ENCODE measurements at places on chromosomes 5 and 9. TPM values are rescaled to one million over a fixed set of nuclear protein-coding genes. Genes with fewer than 3 reads are reported as not detected.

GRCh38 chr5:168624850-168625364 is 45.7 kb upstream of the PANK3 start:
- no peaks in the 10 kb centered on the region for H3K4me1 ChIP-seq
- peaks cover 2% of the 10 kb centered on the region for H3K27me3 ChIP-seq
- H3K36me3 ChIP-seq: no peaks in the 10 kb centered on the region
- DNase-seq: no peak
- H3K4me3 ChIP-seq: no peak overlapping the region
- H3K27ac ChIP-seq: no peak overlapping the region

GRCh38 chr9:78542491-78543181 is 245.7 kb downstream of the PSAT1 start:
- H3K36me3 ChIP-seq: no peaks in the 10 kb centered on the region
- no peak overlapping the region for H3K4me3 ChIP-seq
- no peak for DNase-seq

Gene TUSC1
- 0.18 TPM for total RNA-seq

DNA sequence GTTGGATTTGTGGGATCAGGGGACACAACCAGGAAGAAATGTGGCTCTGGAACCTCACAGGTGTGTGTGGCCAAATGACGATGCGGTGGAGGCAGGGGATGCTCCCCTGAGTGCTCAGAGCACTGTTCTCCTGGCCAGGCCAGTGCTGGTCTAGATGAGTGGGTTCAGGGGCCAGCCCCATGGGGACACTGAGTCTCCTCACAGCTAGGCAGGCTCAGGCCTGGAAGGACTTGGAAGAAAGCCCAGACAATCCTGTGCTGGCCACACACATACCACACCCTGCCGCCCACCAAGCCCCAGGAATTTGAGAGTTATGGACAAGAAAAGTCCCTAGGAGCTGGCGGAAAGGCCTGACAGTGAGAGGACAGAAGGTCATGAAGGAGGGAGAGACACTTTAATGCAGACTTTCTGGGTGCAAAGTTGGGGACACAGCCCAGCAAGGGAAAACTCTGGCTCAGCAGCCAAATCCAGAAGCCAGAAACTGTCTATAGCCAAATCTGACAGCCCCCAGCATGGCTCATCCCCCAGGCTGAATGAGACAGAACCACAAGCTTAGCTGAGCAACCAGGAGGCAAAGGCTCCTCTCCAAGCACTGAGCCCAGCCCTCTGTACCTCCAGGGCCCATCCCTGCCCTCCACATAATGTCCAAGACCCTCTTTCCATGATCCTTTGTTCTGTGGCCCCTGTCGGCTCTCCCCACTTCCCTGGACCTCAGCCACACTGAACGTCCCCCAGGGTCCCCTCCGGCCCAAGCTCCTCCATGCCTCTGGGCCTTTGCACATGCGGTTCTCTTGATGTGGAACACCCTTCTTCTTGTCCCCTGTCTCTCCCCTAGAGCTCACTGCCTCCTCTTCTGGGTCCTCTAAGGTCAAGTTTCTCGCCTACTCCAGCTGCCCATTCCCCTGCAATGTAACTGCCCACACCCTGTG is 22.4 kb downstream of the LHX6 start:
- no peak for DNase-seq
- no peaks in the 10 kb centered on the region for H3K36me3 ChIP-seq
- no peak overlapping the region for H3K4me3 ChIP-seq
- no peaks in the 10 kb centered on the region for H3K27me3 ChIP-seq
- no peaks in the 10 kb centered on the region for H3K4me1 ChIP-seq

DNA sequence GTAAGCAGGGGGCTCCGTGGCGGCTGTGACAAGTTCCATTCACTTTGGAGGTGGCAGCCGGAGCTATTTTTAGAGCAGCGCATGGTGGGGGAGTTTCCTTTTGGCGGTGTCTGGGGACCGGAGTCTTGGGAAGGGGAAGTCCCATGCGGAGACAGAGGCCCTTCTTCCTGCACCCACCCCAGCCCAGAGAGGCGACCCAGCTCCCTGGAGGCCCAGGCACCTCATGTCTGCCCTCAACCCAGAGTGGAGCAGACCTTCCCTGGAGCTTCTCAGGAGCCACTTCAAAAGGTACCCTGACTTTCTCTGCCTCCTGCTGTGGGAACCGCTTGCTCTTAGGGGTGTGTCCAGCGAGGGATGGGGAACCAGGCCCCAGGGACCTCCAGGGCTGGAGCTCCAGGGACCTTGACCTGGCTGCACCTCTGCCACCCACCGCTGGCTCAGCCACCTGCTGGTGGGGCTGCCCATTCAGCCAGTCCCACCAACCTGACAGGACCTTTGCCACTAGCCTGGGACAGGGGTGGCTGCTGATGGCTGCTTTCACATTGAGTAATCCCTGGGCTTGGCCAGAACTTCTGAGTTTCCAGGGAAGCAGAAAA is 34.1 kb downstream of the NEK6 start:
- DNase-seq: peak; percentile 40
- H3K4me3 ChIP-seq: no peak overlapping the region
- no peak overlapping the region for H3K27ac ChIP-seq
- peaks cover 83% of the 10 kb centered on the region for H3K4me1 ChIP-seq
- H3K27me3 ChIP-seq: no peaks in the 10 kb centered on the region
- no peaks in the 10 kb centered on the region for H3K36me3 ChIP-seq

- H3K27me3 ChIP-seq: no peaks in the 10 kb centered on the region
- H3K36me3 ChIP-seq: no peaks in the 10 kb centered on the region
- no peak overlapping the region for H3K4me3 ChIP-seq
Observed at GRCh38 chr5:138461343-138462125, 3.7 kb upstream of the EGR1 start.

DNA sequence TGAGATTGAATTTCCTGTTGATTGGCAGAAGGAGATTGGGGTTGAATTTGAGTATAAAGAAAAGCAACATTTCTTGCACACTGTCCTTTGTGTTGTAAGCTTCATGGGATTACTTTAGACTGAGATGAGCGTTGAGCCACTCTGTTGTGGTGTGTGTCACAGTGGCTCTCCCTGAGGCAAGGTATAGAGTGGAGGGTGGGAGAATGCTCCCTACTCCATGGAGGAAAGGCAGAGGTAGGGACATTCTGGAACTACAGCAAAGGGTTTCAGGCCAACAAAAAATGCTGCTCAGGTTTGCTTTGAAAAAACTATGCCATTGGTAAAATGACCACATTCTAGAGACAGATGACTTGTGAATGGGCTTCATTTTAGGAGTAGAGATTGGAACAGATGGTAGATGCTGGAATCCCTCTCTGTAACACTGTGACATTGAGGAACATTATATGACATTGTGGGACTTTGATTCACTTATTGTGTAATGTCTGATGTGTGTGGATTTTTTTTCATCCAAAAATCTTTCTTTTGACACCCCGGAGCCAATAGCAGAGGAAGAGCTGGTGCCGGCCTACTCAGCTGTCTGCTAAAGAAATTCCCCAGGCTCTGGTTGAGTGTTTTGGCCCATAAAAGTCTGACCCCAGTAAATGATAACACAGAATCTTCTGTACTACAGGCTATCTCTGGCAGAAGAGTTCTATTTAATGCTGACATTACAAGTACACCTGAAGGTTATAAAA is 6.2 kb upstream of the CEP120 start:
- no peak overlapping the region for H3K4me3 ChIP-seq
- H3K4me1 ChIP-seq: no peaks in the 10 kb centered on the region
- no peak overlapping the region for H3K27ac ChIP-seq
- no peaks in the 10 kb centered on the region for H3K36me3 ChIP-seq
- DNase-seq: no peak
- peaks cover 2% of the 10 kb centered on the region for H3K27me3 ChIP-seq

DNA sequence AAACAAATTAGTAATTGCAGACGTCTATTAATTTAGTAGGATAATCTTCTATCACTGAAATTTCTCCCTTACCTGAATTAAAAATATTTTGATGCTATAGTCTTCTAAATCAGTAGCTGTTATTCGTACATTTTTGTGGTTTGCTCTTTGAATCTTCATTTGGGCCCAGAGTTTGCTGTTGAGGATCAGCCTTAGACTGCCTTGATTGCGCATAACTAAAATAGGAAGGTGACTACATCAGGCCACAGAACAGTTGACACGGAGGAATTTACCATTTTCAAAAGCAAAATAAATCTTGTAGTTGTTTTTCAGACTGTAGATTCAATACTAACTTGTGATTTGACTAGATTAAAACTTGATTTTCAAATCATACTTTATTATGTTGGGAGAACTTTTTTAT is 11.8 kb upstream of the NADK2 start:
- DNase-seq: no peak
- no peaks in the 10 kb centered on the region for H3K27me3 ChIP-seq
- H3K27ac ChIP-seq: no peak overlapping the region
- no peaks in the 10 kb centered on the region for H3K36me3 ChIP-seq

Gene ITK
- total RNA-seq: 186 TPM

GRCh38 chr9:5269249-5269715 is 35.2 kb downstream of the RLN2 start:
- H3K27ac ChIP-seq: no peak overlapping the region
- H3K4me1 ChIP-seq: no peaks in the 10 kb centered on the region
- H3K36me3 ChIP-seq: no peaks in the 10 kb centered on the region
- no peak for DNase-seq

DNA sequence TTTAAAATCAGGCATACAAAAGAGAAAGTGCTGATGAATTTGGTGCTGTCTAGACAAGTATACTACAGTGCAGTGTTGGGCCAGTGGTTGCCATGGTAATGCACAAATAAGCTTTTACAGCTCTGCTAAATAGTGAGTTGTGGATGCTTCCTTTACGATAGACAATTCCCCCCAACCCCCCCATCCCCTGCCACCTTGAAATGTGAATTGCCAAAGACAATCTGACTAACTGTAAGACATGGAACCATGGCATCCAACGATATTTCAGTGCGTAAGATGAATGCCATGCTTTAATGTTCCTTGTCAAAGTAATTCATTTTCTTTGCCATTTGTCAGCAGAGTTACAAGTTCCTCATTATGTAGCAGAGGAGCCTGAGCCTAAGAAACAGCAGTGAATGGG is 91.5 kb upstream of the NREP start:
- no peaks in the 10 kb centered on the region for H3K27me3 ChIP-seq
- no peak overlapping the region for H3K4me3 ChIP-seq
- no peaks in the 10 kb centered on the region for H3K36me3 ChIP-seq
- DNase-seq: no peak
- no peaks in the 10 kb centered on the region for H3K4me1 ChIP-seq

Gene RNF183
- total RNA-seq: not detected

Gene CFAP77
- not detected for total RNA-seq

DNA sequence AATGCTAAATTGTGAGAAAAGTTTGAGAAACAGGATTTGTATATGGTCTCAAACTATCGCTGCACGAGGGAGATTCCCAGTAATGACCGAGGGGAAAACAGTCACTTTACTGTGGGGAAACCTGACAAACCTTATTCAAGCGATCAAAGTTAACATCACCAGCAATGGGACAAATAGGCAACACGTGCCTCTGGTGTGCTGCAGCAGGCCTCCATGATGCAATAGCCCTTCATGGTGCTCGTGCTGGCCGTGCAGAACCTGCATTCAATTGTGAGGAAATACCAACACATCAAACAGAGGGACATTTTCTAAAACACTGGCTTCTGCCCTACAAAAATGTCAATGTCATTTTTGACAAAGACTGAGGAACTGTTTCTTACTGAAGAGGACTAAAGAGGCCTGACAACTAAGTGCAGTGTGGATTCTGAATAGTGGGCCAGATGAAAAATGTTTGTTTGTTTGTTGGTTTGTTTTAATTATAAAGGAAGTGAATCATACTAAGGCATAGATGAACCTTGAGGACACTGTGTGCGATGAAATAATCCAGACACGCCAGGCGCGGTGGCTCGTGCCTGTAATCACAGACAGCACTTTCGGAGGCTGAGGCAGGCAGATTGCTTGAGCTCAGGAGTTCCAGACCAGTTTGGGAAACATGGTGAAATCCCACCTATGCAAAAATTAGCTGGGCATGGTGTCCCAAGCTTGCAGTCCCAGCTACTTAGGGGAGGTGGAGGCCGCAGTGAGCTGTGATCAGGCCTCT is 17.6 kb upstream of the MARCHF6 start:
- no peaks in the 10 kb centered on the region for H3K36me3 ChIP-seq
- no peak overlapping the region for H3K27ac ChIP-seq
- H3K4me1 ChIP-seq: peaks cover 12% of the 10 kb centered on the region
- no peak overlapping the region for H3K4me3 ChIP-seq
- no peak for DNase-seq

Gene PCDHB14
- not detected for total RNA-seq

- peaks cover 14% of the 10 kb centered on the region for H3K4me1 ChIP-seq
- peaks cover 6% of the 10 kb centered on the region for H3K27me3 ChIP-seq
- no peak overlapping the region for H3K27ac ChIP-seq
- DNase-seq: no peak
- H3K4me3 ChIP-seq: no peak overlapping the region
- H3K36me3 ChIP-seq: no peaks in the 10 kb centered on the region
Observed at GRCh38 chr9:21996438-21996837, 1.8 kb downstream of the CDKN2B-AS1 start.

GRCh38 chr5:62326702-62327101 is 20.7 kb downstream of the KIF2A start:
- no peak overlapping the region for H3K27ac ChIP-seq
- no peak overlapping the region for H3K4me3 ChIP-seq
- H3K27me3 ChIP-seq: no peaks in the 10 kb centered on the region
- peaks cover 4% of the 10 kb centered on the region for H3K36me3 ChIP-seq

- no peak for DNase-seq
- peak overlapping the region; percentile 87 for H3K27ac ChIP-seq
- H3K27me3 ChIP-seq: no peaks in the 10 kb centered on the region
- peak overlapping the region; percentile 19 for H3K4me3 ChIP-seq
- peaks cover 92% of the 10 kb centered on the region for H3K4me1 ChIP-seq
Observed at GRCh38 chr9:131270171-131271015, 5.9 kb downstream of the FAM78A start.

GRCh38 chr5:65152131-65152530 is 329.6 kb downstream of the ADAMTS6 start:
- no peaks in the 10 kb centered on the region for H3K4me1 ChIP-seq
- no peaks in the 10 kb centered on the region for H3K36me3 ChIP-seq
- no peak for DNase-seq
- H3K27me3 ChIP-seq: no peaks in the 10 kb centered on the region

GRCh38 chr5:39208471-39208870 is 10.9 kb downstream of the FYB1 start:
- H3K27me3 ChIP-seq: no peaks in the 10 kb centered on the region
- peak overlapping the region; percentile 54 for H3K27ac ChIP-seq
- H3K36me3 ChIP-seq: no peaks in the 10 kb centered on the region
- H3K4me3 ChIP-seq: no peak overlapping the region
- DNase-seq: peak; percentile 61

DNA sequence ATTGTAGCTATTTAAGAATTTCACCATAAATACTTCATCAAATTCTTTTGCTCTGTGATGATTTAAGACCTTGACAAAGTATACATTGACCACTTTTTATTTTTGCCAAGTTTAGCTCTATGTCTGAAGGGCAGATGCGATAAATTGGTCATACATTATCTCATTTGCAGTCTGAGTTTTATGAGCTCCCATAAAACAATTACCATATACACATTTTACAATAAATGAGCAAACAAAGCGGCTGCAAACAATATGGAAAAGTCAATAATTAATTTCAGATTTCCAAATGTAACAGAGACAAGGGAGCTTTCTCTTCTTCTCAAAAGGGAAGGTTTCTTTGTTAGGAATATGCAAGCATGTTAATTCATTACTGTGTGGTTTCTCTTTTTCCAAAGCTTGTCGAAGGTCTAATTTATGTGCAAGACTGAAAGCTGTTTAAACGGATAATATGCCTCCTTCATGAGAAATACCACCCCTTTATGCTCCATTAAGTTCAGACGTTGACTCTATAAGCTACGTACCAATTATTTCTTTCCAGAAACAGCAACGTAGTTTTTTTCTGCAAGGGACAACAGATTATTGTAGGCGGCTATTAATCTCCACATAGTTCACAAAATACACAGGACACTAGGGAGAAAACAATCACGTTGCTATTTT is 7.0 kb upstream of the IZUMO3 start:
- H3K36me3 ChIP-seq: no peaks in the 10 kb centered on the region
- H3K27ac ChIP-seq: no peak overlapping the region
- H3K4me1 ChIP-seq: no peaks in the 10 kb centered on the region
- no peak overlapping the region for H3K4me3 ChIP-seq
- no peaks in the 10 kb centered on the region for H3K27me3 ChIP-seq
